GM04504 (cell line): ENCODE measurements at places on chromosomes 5 and 9.

DNA sequence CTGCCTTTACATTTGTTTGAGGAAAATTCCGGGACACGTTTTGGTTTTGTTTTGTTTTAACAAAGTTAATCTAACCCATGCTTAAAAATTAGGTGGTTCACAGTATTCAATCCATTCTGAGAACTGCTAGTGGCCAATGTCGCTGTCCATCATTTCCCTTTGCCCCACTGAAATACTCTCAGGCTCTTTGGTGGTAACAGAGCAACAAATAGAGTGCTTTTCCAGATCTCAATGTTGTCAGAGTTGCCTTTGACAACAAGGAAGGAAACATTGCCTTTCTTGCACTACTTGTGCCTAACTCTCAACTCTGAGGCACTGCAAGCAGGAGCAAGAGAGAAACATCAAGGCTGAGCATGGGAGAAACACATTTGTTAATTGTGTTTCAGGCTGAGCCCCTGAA, 154.0 kb downstream of the MCTP1 start:
- DNase-seq: no peak

GRCh38 chr5:78182838-78183237, 111.7 kb downstream of the AP3B1 start:
- DNase-seq: no peak

- DNase-seq: peak; percentile 77
Measured at GRCh38 chr5:149062371-149063016, 368 bp downstream of the SH3TC2 start.

- DNase-seq: no peak
Measured at GRCh38 chr5:119411361-119412278, 40.7 kb upstream of the HSD17B4 start.

GRCh38 chr9:136081113-136081825, 13.8 kb downstream of the NACC2 start:
- DNase-seq: no peak

GRCh38 chr9:7293091-7293490, 506.5 kb downstream of the DMAC1 start:
- no peak for DNase-seq

GRCh38 chr5:178483620-178484019, 106.6 kb downstream of the COL23A1 start:
- DNase-seq: no peak

DNA sequence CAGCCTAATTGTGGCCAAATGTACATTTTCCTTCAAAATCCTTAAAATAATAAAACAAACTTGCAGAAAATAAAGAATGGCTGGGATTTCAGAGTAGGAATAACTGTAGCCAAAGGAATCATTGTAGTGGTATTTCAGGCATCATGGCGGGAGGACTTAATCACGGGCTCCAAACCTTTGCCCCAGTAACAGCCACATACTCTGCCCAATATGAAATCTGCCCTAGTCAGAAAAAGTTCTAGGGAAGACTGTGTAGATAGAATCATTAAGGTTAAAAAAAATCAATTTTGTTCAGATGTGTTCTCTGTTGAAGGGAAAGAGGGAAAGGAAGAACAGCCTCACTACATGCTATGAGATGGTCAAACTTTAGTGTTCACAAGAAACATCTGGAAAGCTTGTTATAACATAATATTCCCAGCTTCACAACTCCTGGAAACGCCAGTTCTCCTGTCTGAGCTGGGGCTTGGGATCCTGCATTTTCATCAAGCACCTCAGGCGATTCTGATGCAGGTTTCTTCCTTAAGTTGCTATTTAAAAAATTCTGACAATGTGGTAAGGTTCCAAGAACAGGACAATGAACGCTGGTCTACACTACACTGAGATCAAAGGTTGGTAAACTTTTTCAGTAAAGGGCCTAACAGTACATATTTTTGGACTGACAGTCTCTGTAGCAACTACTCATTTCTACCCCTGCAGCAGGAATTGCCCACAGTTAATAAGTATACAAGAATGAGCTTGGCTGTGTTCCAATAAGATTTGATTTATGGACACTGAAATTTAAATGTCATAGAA, 87.9 kb downstream of the CEMIP2 start:
- DNase-seq: no peak

DNA sequence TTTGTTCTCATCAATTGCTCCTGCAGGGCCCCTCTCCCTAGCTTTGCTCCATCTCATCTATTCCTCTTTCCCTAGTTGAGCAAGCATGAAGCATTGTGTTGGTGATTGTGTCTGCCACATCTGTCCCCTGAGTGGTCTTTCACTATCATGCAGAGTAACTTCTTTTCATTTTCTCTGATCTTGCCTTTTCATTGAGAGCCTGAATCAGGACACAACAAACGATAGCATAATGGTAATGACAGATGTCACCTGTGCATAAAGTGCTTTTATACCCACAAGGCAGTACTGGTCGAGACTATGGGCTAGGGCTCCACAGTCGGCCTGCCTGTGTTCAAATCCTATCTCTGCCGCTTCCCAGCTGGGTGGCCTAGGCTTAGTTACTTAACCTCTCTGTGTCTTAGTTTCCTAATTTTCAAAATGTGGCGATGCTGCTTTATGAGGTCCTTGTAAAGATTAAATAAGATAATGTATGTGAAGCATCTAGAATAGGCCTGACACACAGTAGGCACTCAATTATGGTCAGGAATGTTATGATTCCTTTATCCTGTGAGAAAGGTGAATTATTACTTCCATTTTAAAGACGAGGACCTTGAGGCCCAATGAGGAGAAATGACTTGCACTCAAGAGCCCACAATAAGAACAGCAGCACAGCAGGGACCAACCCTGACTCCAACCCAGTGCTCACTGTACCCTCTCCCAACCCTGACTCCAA, 137.1 kb upstream of the ZNF618 start:
- no peak for DNase-seq

DNA sequence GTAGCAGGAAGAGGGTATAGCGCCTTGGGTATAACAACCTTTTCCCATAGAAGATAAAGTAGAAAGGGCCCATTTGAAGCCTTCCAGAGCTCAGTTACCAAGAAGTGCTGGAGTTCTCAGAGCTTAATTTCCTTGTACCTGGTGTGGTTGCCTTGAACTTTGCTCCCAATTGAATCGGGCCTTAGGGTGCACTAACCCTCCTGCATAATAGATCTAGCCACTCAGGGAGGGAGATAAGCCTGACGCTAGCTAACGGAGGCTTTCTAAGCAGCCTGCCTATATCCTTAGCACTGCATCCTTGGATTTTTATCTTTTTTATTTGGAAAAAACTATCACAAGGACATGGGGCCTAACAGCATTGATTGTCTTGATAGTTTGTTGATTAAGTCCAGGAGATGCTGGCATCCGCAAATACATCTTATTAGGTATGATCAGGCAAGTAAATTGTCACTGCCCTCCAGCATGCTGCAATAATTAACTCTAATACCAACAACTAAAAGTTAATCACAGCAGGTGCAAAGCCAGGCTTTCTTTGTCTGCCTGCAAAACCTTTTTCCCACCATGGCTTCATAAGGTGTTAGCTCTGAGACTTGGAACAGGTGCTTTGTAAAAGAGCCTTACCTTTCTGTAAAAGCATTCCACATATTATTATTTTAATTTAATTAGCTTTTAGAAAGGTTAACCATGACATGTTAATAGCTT, 199.4 kb downstream of the SREK1 start:
- no peak for DNase-seq

DNA sequence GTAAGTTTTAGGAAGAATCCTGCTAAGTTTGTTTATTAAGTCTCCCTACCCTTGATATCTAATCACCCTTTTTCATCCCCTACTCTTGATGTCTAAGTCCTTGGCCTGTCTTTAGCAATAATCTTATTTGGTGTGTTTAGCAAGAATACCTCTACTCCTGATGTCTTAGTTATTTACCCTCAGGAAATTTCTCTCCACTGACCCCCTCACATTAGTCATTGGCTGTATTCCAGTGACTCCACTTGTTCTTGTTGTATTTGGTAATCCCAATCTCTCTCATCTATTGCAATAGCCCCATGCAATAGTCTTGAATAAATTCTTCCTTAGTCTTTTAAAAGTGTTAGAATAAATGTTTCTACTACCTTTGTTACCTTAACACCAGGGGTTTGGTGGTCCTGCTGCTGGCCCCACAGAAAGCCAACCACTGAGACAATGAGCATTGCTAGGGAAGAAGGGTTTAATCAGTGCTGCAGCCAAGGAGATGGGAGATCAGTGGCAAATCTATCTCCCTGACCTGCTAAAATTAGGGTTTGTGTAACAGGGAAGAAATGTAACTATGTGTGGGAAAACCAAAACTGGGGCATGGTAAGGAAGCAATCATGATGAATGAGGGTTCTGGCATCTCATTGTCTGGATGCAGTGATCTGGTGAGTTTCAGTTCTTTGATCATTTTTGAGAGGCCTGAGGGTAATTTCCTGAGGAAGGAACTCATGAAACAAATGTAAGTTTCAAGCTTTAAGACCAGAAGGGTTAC, 236.4 kb upstream of the DAB2 start:
- DNase-seq: peak; percentile 28

DNA sequence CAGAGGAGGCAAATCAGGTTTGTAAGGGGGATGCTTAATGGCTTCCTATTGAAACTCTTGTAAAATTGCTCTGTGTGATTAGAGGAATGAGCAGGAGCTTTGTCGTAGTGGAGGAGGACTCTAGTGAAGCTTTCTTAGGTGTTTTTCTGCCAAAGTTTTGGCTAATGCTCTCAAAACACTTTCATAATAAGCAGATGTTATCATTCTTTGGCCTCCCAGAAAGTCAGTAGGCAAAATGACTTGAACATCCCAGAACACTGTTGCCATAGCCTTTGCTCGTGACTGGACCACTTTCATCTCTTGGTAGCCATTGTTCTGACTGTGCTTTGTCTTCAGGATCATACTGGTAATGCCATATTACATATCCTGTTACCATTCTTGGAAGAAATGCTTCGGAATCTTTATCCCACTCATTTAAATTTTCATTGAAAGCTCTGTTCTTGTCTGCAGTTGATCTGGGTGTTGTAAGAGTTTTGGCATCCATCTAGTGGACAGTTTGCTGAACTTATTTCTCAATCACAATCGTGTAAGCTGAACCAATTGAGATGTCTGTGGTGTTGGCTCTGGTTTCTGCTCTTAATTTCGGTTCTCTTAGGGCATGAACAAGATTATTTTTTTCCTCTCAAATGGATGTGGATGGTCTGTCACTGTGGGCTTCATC, 187.6 kb downstream of the COMMD10 start:
- peak; percentile 25 for DNase-seq

- DNase-seq: no peak
Measured at GRCh38 chr5:179904463-179905160, 3.1 kb downstream of the TBC1D9B start.

- peak; percentile 99 for DNase-seq
Measured at GRCh38 chr9:107274953-107275422, 8.1 kb upstream of the RAD23B start.

GRCh38 chr5:59716029-59716428, 177.5 kb downstream of the PDE4D start:
- DNase-seq: no peak

DNA sequence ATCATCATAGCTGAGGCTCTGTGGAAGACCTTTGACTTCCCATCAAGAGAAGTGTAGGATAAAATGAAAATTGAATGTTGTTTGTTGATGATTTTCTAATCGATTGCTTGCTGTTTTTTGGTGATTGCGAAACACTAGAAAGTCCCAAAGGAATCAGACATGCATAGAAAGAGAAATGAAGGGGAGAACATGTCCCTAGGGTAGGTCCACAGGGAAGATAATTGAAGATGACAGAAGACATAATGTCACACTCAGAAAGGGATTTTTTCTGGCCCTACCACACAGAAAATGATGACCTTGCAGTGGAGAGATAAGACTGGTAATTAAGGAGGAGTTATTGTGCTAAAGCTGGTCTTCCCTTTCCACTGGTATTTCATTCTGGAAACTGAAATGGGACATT, 62.8 kb downstream of the INSYN2B start:
- no peak for DNase-seq

DNA sequence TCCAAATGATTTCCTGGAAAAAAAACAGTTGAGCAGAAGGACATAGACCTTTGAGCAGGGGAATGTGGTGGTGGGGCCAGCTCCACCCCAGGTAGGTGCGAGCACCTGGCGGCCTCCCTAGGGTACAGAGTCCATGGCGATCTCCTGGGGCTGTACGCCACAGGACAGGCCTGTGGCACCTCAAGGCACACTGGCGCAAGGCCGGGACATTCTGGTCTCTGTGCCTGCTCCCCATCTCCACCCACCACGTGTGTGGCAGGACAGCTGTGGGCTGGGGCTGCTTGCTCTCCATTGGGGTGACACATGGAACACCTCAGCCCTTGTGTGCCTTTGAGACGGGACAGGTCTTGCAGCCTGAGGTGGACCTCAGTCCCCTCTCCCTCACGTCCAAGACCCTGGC, 25.2 kb downstream of the WNK2 start:
- DNase-seq: no peak

DNA sequence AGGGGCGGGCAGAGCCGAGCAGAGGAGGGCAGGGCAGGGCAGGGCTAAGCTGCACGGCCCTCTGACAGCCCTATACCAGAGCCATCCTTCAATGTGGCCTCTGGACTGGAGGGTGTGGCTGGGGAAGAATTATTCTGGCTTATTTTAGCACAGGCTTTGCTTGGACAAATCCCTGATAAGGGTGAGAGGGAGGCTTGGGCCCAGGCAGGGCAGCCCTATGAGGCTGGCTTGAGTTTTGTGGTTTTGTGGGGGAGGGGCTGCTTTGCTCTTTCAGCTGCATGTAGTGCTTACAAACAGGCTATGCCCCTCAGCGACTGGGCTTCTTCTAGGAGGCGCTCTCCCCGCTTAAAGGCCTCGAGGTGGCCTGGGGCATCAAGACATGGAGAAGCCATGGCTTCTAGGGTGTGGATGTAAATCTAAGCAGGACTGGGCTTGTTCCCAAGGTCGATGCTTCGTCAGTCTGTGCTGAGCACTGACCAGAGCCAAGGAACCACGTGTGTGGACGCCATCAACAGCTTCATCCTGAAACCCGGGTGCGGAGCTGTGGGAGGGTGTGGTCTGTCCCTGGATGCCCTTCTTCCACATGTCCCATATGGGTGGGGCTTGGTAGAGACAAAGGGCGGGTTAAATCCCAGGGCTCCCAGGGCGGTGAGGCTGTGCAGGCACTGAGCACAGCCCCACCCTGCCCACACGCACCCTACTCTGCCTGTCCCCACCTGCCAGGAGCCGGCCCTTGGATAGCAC, 45.7 kb upstream of the IPPK start:
- no peak for DNase-seq

DNA sequence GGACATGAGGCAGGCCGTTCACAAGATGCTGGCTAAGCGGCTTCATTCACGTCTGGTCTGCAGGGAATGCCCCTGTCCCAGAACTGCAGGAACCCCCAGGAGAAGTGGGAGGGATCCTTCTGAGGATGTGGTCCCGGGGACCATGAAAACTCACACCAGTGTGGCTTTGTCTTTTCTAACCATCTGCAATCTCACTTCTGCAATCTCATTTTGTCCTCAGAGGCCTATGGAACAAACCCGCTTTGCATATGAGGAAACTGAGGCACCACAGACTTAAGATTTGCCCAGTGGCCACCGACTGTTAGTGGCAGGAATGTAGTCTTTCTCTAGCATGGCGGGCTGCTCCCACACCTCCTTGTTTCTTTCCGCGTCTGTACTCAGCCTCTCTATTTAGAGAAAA, 6.9 kb downstream of the CXCL14 start:
- DNase-seq: no peak

DNA sequence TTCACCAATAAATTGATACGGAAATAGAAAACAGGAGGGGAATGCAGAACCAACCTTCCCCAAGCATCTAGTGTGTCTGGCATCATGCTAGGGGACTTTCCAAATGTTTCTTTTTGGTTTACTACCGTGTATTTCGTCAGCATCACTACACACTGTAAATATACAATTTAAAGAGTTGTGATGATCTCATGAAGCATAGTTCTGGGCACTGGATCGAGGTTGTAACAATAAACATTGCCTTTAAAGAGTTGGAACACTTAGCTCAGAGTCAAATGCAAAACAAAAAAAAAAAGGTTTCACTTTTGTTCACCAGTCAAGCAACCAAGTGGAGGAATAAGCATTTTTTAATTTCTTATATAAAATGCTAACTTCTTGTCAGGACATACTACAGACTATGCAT, 2.9 kb upstream of the SCAI start:
- DNase-seq: no peak
